IPS DF 6.9 (cell line): ENCODE measurements at places on chromosomes 16 and 17.

GRCh38 chr17:39237586-39237985, 11.8 kb upstream of the STAC2 start:
- no peak for DNase-seq

GRCh38 chr16:2187212-2187611, 9.2 kb downstream of the CASKIN1 start:
- DNase-seq, result no peak

DNA sequence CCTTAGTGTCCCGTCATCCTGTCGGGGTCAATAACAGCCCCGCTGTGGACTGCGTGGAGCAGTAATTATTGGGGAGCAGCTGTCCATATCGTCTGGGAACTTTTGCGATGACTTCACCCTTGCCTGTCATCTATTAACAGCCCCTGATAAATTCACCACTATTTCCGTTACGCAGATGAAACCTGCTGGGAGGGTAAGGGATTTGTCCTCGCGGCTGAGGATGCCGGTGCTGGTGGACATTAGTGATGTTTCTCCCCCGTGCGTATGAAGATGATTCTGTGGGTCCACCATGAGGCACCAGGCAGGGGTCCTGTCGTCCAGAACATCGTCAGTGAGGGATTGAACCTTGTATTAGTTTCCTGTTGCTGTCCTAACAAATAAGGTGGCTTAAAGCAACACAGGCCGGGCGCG, 1.0 kb downstream of the FLYWCH2 start:
- DNase-seq, result no peak

GRCh38 chr16:53123747-53124146, 69.0 kb downstream of the CHD9 start:
- no peak for DNase-seq

DNA sequence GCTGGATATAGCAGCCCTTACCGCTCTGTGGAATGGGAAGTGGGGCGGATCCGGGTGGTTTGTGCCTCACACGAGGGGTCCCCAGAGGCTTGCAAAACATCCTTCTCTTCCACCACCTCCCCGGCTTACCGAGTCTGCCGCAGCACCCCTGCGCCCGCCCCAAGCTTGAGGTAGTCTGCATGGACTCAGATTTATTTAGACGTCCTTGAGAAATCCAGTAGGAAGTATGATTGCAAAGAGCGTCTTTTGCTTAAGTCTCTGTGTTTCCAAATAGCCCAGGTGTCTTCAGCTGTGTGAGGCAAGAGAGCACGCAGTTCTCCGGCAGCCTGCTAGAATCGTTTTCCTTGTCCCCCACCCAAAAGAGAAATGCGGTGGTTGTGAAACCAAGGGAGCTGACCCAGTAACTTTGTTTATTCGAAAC, 2.4 kb downstream of the KIAA0513 start:
- DNase-seq, result no peak

- DNase-seq, result no peak
These were observed at the start of gene CDH3 for GRCh38 chr16:68644715-68645493. TSS of gene CDH3 (plus strand) at chr16:68645310. CDS start at chr16:68645380, 70 bp downstream.

- DNase-seq, result peak; percentile 9
These were observed 125.0 kb upstream of the IRX3 start for GRCh38 chr16:54411544-54411943.

- no peak for DNase-seq
These were observed 228.7 kb downstream of the SOX9 start for GRCh38 chr17:72349491-72349995.

GRCh38 chr17:81832608-81833159, 407 bp downstream of the MCRIP1 start:
- no peak for DNase-seq

DNA sequence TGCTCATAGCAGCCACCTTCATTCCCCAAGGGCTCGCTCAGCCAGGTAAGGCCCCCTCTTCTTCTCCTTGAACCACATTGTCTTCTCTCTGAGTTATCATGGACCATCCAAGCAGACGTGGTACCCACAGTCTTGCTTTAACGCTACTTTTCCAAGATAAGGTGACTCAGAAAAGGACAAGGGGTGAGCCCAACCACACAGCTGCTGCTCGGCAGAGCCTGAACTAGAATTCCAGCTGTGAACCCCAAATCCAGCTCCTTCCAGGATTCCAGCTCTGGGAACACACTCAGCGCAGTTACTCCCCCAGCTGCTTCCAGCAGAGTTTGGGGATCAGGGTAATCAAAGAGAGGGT, 272 bp downstream of the CCL2 start:
- DNase-seq, result no peak
